Stimulated activated naive CD4-positive, alpha-beta T cell treated with Interleukin-2 at 50 U/mL for 16 hours (primary cell): ENCODE measurements at places on chromosomes 16 and 17.

GRCh38 chr16:68779891-68780290 is 42.8 kb downstream of the CDH1 start:
- no peak for DNase-seq

DNA sequence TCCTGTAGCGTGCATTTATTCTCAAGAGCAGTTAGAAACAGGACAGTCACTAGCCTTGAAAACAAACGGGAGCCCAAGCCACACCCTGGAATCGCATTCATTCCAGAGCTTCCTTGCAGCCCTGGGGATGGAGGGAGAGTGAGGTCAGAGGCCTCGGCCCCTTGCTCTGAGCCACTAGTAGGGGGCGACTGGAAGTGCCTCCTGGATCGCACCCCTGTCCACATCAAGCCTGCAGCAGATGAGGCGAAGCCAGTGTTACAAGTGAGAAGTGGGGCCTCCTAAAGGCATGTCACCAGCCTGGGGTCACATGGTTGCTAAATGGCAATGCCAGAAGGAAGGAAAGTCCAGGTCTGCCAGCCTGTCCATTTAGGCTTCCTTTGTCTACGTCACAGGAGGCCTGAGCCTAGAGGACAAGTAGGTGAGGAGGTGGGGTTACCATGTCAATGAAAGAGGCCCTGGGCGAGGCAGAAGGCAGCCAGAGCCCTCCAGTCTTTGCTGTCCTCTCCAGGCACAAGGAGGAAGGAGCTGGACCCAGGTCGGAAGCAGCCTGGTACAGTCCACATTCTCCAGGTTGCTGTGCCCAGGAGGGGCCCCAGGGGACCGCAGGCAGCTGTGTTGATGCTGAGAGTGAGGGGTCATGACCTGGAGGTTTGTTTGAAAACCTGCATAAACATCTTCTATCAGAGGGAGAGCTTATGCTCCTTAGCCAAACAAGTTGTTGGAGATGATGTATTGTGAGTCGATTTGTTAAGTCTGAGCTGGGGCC is 3.0 kb upstream of the RCVRN start:
- DNase-seq, result no peak

- DNase-seq, result no peak
Observed at GRCh38 chr16:73071131-73071940, 23.4 kb upstream of the ZFHX3 start.

- no peak for DNase-seq
Observed at GRCh38 chr16:84321932-84322331, 27.3 kb downstream of the WFDC1 start.
